HEK293T (cell line): ENCODE measurements at places on chromosomes 2 and 18.

- DNase-seq, result no peak
Measured at GRCh38 chr2:158725441-158725891, 69.7 kb upstream of the DAPL1 start.

- no peak for DNase-seq
Measured at GRCh38 chr2:187576906-187577305, 22.7 kb upstream of the TFPI start.

DNA sequence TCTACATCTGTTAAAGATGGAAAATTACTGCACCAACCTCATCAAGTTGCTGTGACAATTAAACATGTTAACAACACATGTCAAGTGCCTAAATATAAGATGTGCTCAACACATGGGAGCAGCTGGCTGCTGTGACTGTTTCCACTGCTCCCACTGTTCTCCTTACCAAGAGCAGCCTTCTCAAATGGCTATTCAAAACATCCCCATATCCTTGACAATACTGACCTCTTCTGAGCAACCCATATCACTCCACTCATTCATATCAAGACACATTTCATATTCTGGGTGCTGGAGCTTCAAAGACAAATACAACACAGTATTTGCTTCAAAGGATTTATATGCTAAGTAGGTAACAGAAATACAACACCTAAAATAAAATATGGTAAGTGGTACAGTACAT is 60.3 kb downstream of the PIAS2 start:
- no peak for DNase-seq

DNA sequence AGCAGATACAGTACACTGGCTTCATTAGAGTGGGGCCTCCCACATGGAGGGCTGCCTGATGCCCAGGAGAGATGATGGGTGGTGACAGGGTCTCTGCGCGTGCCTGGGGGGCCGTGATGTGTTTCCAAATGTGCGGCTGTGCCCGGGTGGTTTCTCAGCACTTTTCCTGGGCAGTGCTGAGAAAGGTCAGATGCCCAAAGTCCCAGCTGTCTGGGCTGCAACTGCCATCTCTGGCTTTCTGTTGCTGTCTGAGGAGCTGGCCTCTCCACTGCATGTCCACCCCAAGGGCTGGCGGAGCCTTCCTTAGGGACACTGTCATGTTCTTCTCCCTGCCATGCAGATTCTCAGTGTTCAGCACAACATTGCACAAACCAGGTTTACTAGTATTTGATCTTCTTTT is 62.7 kb upstream of the NFATC1 start:
- DNase-seq, result no peak

DNA sequence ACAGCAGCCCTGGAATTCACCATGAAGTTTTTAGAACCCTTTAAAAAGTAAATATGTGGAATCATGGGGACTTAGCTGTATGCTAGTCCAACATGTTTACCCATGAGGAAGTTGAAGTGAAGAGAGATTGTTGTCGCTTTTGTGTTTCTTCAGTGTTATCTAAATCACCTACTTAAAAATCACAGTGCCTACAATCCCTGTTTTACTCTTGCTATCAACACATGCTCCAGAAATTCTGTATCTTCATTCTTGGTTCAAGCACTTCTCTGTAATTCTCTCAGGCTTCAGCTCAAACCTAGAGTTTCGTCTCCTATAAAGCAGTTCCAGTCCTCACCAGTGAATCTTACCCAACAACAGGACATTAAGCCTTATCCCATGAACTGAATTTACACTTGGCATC is 30.5 kb upstream of the CHMP1B start:
- DNase-seq, result no peak

DNA sequence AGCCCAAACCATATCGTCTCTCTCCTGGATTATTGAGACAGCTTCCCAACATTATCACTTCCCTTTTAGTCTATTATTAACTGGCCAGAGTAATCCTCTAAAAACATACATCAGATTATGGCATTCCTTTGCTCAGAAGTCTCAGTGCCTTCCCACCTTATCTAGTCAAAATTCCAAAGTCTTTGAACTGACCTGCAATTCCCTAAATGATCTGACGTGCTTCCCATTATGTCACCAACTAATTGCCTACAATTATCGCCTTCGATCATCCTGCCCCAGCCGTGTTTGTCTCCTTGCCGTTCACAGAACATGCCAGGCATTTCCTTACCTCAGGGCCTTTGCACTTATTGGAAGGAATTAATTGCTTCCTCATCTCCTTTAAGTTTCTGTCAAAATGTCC is 332.4 kb downstream of the IRS1 start:
- DNase-seq, result no peak

GRCh38 chr2:119491776-119492525 is 32.3 kb downstream of the SCTR start:
- peak; percentile 17 for DNase-seq

DNA sequence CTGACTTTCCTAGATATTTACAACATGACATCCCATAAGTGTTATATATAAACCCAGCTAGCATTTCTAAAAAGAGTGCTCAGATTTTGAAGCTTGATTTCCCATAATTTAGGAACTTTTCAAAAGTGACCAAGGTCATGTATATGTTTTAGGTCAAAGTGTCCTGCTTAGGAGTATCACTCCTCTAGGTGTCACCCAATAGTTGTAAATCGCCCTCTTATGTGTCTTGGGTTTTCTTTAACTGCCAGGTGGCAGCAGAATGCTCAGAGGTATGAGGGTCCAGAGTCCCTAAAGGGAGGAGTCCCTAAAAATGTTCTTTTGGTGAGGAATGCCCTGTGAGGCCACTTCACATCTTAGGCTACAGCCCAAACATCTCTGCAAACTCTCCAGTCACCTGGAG is 358.3 kb downstream of the CELF4 start:
- DNase-seq, result no peak

- DNase-seq, result no peak
Measured at GRCh38 chr2:114056294-114057143, 166.6 kb downstream of the ACTR3 start.
